ENCODE measurements at places on chromosomes 1 and 21.

- DNase-seq = peak; percentile 77
Measured at GRCh38 chr1:117607471-117607870, 1.6 kb downstream of the TENT5C start.

DNA sequence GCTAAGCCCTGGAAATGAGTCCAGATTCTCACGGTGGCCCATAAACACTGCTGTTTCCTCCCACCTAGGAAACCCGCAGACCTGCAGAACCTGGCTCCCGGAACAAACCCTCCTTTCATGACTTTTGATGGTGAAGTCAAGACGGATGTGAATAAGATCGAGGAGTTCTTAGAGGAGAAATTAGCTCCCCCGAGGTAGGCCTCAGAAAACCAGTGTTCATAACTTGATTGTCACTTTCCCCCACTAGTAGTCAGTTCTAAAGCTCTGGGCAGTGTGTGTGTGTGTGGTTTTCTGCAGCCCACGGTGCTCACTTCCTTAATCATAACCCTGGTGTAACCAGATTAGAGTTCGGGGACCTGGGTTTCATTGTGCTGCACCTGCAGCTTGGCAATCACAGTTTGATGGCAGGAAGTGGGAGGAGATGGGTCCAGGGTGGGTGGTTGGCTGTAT is 39.1 kb downstream of the CLIC6 start:
- peak; percentile 83 for DNase-seq

DNA sequence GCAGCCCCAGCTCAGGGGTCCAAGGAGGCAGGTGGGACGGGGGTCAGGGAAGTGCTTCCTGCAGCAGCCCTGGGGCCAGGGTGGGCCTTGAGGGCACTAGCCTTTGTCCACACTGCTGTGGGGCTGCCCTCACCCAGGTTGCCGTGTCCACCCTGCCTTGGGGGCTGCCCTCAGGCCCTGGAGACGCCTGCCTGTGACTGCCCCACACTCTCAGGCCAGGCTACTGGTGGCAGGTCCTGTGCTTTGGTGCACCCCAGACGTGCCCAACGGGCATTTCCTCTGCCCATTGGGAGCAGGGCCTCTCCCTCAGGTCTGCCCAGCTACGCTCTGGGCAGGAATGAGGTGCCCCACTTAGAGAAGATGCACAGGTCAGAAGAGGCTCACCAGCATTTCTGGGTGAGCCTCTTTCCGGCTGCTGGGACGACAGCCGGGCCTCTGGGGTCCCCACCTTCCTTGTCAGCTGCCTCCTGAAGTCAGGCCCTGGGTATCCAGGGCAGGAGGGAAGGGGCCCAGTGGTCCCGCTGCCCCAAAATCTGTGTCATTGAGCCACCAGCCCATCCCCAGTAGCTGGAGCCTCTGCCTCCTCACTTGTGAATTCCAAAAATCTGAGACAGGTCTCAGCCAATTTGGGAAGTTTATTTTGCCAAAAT is 2.7 kb upstream of the MMEL1 start:
- DNase-seq = no peak

DNA sequence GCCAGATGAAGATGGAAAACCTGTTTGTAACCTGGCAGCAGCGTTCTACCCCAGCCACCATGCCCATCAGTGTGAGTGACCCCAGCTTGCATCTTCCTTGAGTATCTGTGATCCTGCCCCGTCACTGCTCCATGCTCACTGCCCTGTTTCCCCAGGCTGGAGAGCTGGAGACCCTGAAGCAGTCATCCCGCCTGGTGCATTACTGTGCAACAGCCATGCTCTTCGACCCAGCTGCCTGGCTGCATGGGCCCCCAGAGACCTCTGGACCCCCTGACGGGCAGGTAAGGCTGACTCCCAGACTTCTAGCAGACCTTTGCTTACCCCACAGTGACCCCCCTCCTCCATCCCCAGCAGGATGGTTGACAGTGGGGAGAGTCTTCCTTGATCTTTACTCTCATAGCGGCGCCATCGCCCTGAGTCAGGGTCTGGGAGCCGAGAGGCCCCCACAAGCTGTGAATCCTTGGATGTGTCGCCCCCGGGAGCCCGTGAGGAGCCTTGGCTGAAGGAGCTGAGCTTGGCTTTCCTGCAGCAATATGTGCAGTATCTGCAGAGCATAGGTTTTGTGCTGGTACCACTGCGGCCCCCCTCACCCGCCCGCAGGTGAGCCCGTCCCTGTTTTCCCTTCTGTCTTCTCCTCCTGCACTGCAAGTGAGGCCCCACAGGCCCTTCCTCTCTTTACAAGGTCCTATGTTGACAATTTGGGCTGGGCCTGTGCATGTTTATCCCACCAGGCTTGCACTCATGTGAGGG is 10.4 kb downstream of the HYI start:
- DNase-seq = no peak

DNA sequence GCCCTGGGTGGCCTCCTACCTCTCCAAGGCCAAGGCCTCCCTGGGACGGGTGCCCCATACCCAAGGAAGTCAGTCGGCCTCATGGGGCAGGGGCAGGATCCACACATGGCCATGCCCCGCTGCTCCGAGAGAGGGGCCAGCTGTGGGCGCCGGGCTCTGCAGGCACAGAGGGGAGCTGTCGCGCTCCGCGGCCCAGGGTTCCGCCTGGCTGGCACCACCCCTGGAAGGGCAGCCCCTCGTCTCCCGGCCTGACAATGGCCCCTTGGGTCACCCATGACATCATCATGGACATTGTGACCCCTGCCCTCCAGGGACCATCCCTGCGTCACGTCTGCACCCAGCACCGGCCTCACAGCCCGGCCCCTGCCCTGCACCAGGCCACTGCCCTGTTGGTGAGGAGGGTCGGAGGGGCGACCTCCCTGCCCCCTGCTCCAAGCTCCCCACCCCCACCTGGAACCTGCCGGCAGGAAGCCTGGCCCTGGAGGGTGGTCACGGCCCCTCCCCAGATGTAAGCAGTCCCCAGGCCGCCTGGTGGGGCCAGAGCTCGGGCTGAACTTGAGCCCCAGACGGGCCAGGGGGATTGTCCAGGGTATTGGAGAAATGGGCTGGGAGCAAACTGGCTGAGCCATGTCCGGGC is 5.8 kb downstream of the TTLL10 start:
- DNase-seq = no peak

GRCh38 chr1:87307306-87307705 is 21.4 kb upstream of the LMO4 start:
- DNase-seq = no peak

DNA sequence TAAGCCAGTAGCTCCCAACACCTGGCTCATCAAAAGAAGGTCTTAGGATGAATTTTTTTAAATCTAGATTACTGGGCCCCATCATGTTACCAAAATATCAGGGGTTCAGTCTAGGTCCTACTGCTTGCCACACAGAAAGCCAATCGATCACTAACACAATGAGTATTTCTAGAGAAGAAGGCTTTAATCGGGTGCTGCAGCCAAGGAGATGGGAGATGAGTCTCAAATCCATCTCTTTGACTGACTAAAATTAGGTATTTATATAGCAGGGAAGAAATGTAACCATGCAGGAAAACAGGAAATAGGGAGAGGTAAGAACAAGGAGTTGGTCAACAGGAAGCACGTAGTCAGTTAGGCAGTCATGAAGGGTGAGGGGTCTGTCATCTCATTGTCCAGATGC is 288.2 kb downstream of the CEP170 start:
- no peak for DNase-seq

- peak; percentile 21 for DNase-seq
Measured at GRCh38 chr21:38327984-38328383, 71.2 kb downstream of the KCNJ15 start.

DNA sequence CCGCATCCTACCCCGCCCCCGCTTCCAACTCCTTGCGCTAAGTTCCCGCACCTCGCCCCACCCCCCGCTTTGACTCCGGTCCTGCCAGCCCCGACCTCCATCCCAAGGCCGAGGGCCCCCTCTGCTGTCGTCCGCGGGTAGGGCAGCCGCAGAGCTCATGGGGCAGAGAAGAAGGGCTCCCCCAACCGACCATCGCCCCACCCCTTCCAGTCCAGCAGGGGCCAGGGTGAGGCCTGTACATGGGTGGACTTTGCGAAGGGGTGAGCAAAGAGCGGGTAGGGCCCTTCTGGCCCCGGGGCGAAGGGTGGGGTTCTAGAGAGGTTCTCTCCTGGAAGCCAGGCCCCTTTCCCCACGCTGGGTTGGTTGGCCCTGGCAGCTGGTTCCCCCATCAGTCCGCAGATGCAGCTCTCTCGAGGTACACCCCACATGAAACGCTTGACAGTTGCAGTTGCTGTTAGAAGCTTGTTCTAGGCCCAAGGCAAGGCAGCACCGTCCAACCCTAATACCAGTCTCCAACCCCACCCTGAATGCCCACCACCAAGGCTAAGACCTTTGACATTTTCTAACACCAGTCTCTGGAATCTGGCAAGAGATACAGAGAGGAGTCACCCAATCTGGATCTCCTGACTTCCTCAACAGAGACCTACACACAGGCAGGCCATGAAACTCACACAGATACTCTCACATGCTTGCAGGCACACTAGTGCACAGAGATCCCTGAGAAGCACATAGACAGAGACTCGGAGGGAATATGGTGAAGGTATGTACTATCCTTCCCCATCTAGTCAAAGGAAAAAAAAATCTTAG is 25.3 kb upstream of the ADGRB2 start:
- peak; percentile 96 for DNase-seq

GRCh38 chr1:47407481-47407880 is 8.6 kb upstream of the FOXE3 start:
- DNase-seq = no peak

GRCh38 chr1:21192284-21192683 is 15.6 kb upstream of the EIF4G3 start:
- DNase-seq = no peak

- no peak for DNase-seq
Measured at GRCh38 chr21:45253633-45254459, 33.8 kb downstream of the POFUT2 start.

DNA sequence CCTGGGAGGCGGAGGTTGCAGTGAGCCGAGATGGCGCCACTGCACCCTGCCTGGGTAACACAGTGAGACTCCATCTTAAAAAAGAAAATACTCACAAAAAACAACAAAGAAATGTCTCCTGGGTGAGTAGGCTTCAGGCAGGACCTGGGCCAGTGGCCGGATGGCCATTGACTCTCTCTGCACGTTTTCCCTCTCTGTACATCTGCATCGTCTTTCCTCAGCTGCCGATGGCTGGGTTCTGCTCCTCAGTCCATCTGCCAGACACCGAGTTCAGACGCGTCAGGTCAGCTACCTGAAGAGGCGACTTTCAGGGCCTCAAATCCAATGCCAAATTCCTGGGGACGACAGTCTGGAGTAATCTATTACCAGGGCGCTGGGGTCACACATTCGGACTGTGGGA is 199.3 kb downstream of the CAMTA1 start:
- DNase-seq = no peak

- DNase-seq = no peak
Measured at GRCh38 chr1:53400761-53401674, 58.2 kb upstream of the DMRTB1 start.

Data from activated CD4-positive, alpha-beta T cell treated with anti-CD3 and anti-CD28 coated beads, Interleukin-2, Interleukin-6, amounts not matched to agents 100 ng/mL and 50 ng/mL, durations not matched to agents 16 hours and 8 hours (primary cell).